SK-N-MC (cell line): ENCODE measurements at places on chromosomes 1 and 21.

DNA sequence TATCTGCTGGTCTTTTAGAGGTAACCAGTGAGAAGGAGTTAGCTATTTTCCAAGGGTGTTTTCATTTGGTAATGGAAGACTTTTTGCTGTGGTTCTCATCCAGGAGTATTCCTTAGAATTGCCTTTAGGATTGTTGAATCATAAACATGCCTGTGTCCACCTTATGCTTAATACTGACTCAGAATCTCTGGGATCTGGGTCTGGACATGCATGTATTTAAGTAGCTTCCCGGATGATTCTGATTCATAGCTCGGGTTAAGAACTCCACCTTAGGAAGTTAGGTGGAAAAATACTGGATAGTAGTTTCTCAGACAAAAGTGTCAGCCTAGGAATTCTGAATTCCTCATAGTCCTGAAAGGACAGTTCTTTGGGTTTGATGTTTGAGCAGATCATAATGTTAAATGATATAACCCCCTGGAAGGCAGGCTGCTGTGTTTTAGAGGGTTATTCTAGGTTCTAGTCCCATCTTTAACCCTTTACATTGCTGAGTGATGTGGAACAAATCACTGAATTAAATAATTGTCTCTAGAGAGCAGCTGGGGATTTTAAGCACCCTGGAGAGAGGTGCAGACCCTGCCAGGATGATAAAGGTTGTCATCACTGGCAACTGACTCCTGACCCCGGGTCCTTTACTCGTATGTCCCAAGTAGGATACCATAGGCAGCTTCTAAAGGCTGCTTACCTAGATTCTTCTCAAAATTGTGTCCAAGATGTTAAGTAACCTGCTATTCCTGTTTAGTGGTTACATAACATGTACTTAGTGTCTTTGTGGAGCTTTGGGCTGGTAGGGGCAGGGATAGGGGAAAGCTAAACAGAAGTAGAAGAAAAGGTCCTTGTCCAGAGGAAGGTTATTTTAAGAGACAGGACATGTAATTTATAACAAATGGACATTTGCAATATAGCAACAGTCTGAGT lies 14.5 kb upstream of the C4BPB start:
- no peak for DNase-seq

- DNase-seq, result no peak
These were observed 64.8 kb upstream of the WNT4 start for GRCh38 chr1:22207511-22208267.

DNA sequence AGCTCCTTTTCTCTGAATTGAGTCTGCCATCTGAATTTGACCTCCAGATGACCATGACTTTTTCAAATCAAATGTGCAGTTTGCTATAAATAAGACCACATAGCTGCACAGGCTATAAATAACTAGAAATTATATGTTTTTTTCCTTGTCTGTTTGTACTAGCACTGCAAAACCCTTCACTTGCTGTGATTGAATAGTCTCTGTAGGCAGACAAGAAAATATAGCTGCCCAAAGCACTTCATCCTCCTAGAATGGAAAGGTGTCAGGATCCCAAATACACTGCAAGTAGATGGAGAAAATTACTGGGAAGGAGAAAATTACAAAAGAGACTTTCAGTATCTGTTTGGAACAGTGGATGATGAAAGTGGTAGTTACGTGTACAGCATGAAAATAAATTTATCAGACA lies 175.8 kb downstream of the APP start:
- no peak for DNase-seq

DNA sequence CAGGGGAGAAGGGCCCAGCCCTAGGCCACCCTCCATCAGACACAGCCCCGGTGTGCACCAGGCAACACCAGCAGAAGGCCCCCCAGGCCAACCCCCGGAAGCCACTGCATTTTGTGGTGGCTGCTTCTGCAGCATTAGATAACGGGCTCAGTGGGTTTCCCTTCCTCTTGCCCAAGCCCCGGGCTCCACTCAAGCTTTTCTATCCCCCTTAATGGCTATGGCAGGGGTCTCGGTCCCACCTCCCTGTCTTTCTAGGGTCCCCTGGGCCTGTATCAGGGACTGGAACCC lies 18.9 kb downstream of the C1orf174 start:
- DNase-seq, result no peak

GRCh38 chr1:160821627-160822026 lies 25.7 kb downstream of the LY9 start:
- DNase-seq, result no peak

GRCh38 chr1:153881751-153882150 lies 41.0 kb downstream of the GATAD2B start:
- peak; percentile 6 for DNase-seq

GRCh38 chr1:155083865-155084721 lies 5.5 kb downstream of the EFNA3 start:
- DNase-seq, result no peak

- DNase-seq, result no peak
These were observed 163.7 kb upstream of the POU3F1 start for GRCh38 chr1:38210021-38210894.

DNA sequence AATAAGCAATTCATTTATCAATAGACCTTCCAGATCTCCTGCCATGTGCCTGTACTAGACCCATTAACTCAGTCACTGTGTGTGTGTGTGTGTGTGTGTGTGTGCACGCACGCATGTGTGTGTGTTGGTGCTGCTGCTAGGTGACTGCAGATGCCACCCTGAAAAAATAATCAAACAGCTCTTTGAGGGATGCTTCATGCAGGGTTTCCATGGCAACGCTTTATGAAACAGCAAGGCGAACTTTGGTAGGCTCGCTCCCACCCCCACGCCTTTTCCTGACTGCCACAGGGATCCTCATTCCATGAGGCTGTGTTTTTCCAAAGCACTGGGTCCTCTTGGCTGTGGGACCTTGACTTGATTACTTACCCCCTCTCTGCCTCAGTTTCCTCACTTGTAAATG lies 94.0 kb downstream of the HMGB4 start:
- no peak for DNase-seq

DNA sequence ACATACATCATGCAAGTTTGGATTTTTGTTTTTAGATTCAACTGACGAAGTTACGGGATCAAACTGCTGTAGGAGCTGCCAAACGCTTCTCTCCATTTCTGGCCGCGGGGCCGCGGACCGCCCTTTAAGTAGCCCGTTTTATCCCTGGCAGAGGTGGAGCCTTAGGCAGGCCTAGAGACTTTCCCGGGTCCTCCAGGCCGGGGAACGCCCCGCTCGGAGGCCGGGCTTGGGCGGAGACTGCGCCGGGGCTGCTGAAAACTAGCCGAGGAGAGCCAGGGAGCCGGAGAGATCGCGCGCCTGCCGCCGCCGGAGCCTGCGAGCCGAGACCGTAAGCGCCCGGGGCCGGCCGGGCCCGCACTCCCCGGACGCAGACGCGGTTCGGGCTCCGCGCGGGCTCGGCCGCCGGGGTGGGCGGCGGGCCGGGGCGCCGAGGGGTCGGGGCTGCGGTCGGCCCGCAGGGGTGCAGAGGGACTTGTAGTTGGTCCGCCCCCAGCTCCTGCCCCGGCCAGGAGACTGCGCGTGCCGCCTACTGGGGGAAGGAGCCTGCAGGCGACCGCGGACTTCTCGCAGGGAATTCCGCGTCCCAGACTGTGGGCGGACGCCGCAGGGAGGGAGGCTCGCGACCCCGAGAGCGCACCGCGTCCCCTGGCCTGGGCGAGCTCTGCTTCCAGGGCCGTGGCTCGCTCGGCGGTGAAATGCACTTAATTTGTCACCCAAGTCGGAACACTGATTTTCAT lies at the start of gene EPHX1:
TSS of gene EPHX1 (plus strand) at position 283 of the 737 bp plus-strand sequence. CDS start 18,606 bp downstream, outside the sequence.
- DNase-seq, result no peak

DNA sequence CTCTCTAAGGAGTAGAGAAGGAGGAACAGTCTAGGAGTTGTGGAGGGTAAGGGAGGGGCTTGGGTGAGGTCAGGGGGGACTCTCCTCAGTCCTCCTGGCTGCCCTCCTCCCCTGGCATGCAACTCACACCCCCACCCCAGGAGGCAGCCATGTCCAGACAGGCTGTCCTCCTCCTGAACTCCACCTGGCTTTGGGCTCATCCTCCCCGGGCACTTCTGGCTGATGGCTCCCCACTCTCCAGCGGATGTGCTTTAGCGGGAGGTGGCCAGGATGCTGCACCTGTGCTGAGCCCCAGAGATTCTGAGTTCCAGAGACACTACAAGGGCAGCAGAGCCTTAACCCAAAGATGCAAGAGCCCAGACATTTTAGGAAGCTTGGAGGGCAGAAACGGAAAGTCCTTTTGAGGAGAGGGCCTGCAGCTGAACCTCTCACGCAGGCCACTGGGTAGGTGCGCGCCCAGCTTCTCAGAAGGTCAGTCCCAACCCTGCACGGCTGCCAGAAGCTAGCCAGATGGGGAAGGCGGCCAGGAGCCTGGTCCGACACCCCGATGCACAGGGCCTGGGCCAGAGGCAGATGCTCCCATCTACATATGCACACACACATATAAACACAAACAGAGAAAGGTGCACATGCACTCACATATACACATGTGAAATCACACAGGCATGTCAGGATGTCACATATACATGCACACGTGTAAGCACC lies 83.4 kb downstream of the PDE9A start:
- DNase-seq, result no peak
